NCI-H1436 treated with DMSO at 0.1 percent for 48 hours (cell line): ENCODE measurements at places on chromosomes 11 and 22.

DNA sequence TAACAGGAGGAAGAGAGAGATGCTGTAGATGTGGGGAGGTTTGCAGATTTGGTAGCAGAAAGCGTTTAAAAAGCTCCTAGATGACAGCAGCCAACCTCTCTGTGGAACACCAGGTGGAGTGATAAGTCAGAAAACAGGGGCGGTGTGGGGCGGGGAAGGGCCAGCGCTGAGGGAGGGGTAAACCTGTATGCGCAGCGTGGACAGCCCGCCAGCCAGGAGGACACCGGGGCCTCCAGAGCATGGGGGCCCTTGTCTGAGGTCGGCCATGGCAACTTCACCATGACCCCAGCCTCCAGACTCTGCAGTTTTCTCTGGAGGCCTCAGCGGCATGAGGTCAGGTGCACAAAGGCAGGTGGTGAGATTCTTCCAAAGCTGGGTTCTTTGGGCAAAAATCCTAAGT lies 423.7 kb downstream of the BRD1 start:
- no peak for DNase-seq

- no peak for DNase-seq
Measured at GRCh38 chr11:64357904-64358535, 942 bp upstream of the RPS6KA4 start.

GRCh38 chr11:110340436-110340835 lies 44.0 kb upstream of the RDX start:
- no peak for DNase-seq

GRCh38 chr11:1230456-1231395 lies 7.9 kb downstream of the MUC5B start:
- no peak for DNase-seq

DNA sequence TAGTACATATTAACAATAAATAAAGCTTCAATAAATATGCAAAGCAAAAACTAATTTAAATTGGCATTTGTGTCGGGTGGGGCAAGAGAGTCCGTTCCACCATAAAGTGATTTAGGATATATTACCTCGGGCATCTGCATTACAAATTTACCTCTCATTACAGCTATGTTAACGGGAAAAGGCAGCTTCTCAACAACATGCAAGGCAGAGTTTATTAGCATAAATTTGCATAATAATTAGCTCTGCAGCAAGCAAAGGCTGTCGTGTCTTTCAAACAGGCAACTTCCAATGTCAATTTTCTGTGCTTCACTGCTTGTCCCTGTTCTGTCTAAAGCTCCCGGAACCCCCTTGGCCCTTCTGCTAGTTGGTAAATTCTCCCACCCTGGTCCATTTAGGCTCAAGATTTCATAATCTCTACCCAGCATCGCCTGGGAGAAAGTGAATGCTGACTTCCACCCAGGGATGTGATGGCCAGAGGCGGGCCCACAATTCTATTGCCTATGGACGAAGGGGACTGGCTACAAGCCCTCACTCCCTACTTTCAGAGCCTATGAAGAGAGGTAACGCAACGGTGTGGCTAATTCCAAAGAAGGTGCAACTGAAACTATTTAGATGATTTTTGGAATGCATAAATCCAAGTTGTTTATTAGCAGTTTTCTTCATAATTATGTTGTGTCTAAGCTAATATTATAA lies 462.1 kb downstream of the OPCML start:
- DNase-seq = no peak

GRCh38 chr22:50516068-50516467 lies 8.0 kb downstream of the NCAPH2 start:
- no peak for DNase-seq

- DNase-seq = no peak
Measured at GRCh38 chr11:75429902-75430713, 2.9 kb downstream of the KLHL35 start.

GRCh38 chr22:29267462-29267857 lies 321 bp downstream of the RHBDD3 start:
- no peak for DNase-seq

- DNase-seq = no peak
Measured at GRCh38 chr11:77883775-77884174, 62.8 kb downstream of the AAMDC start.

DNA sequence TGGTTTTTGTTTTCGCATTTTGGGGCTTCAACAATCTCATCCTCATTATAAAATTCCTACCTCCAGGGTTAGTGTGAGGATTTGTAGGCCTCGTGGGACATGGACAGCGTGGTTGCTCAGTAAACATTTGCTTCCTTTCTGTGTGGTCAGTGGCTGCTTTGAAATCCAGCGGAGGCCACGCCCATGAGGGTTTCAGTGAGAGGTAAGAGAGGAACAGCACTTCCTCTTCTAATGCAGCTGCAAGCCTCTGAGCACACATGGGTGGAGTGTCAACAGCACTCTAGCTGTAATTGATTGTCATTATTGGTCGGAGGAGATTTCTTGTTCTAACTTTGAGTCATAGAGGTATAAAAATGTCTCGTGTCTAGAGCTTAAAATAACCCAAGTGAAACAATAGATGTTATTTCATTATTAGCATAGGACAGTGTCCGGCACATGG lies 6.0 kb upstream of the ARHGAP42 start:
- peak; percentile 70 for DNase-seq

GRCh38 chr22:25007444-25008106 lies 55.1 kb downstream of the KIAA1671 start:
- DNase-seq = no peak

DNA sequence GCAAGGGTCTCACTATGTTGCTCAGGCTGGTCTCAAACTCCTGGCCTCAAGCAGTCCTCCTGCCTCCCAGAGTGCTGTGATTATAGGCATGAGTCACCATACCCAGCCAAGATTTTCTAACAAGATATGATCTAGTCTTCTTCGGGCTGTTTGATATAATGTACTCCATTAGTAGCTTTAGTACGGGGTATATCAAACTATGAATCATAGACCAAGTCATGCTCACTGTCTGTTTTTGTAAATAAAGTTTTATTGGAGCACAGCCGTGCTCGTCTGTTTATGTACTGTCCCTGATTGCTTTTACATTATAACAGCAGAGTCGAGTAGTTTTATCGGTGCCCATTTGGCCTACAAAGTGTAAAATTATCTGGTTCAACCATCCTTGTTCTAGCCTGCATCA lies 43.9 kb upstream of the GRIK4 start:
- no peak for DNase-seq

DNA sequence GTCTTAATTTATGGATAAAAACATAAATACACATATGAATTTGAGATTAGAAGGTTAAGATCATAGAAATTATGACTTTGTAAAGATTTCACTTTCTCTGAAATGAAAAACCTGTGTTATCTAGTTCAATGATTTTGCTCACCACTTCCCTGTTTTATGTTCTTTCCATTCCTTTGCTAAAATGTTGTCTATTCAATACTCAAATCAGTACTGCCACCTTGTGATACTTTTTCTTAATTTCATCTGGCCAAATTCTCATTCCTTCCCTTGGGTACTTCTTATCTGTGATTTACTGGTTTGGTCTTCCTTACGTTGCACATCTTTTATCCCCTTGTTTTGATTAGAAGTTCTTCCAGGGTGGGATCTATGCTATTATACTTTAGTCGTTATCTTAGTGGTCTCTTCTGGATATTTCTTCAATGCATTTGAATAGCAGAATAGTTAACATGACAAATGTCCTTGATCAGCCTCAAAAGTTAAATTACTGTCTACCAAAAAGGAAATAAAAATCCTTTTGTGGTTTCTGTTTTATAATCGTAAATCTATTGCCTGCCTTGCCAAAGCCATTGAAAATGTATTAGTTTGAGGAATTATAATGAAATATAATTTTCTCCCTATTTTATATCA lies 197.0 kb downstream of the PGR start:
- DNase-seq = no peak

DNA sequence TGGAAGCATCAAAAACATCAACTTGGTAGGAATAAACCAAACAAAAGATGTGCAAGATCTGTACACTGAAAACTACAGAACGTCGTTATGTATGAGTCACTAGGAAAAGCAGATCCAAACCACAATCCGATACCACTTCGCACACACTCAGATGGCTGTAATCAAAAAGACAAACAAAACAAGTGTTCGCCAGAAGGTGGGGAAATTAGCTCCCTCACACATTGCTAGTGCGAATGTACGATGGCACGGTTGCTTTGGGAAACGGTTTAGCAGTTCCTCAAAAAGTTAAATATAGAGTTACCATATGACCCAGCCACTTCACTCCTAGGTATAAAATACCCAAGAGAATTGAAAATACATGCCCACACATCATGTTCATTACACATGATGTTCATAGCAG lies 14.8 kb upstream of the CARD10 start:
- no peak for DNase-seq
